ENCODE measurements at places on chromosomes 11 and 22.
A peak's percentile ranks its signal among the peaks of the same experiment; 100 is the strongest.

DNA sequence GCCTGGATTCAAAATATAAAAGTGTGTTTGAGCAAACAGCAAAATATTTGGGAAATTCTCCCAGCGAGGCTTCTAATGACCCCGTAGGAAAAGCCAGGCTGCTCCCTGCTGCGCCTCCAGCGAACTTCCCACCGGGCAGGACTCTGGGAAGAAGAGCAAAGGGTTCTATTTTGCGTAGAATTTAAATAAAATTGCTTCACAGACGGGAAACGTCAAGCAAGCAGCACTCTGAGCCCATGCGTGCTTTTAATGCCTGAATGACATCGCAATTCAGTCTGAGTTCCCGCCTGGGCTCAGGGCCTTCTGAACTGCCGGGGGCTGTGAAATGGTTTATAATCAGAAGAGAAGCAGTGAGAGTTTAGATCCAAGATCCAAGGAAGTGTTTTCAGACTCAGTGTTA, 775.1 kb downstream of the BRD1 start:
- DNase-seq: no peak

GRCh38 chr11:93188726-93189125, 9.1 kb downstream of the SLC36A4 start:
- DNase-seq: no peak

GRCh38 chr11:36026315-36026968, 82.6 kb downstream of the LDLRAD3 start:
- DNase-seq: no peak

GRCh38 chr22:28435140-28435768, 244.4 kb downstream of the TTC28 start:
- no peak for DNase-seq

- no peak for DNase-seq
Measured at GRCh38 chr22:29207243-29207550, 1.5 kb downstream of the EMID1 start.

DNA sequence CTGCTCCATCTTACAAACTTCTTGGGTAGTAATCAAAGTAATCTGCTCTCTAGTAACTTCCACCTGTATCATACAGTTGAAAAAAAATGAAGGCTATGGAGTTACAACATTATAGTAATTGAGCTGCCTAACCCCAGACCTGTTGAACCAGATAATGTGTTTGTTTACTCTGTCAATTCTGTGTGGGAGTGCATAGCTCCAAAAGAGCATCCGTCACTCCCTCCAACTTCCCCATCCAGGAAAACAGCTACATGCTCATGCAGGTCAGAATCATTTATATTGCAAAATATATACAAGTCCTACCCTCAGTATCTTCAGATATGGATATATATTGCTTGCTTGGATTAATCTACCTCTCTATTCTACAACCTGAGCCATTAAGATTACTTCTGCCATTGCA, 244.0 kb upstream of the ANO5 start:
- no peak for DNase-seq

- DNase-seq: no peak
Measured at GRCh38 chr11:70862093-70862492, 390.3 kb downstream of the SHANK2 start.

- DNase-seq: no peak
Measured at GRCh38 chr11:134417871-134418840, 6.1 kb upstream of the B3GAT1 start.

DNA sequence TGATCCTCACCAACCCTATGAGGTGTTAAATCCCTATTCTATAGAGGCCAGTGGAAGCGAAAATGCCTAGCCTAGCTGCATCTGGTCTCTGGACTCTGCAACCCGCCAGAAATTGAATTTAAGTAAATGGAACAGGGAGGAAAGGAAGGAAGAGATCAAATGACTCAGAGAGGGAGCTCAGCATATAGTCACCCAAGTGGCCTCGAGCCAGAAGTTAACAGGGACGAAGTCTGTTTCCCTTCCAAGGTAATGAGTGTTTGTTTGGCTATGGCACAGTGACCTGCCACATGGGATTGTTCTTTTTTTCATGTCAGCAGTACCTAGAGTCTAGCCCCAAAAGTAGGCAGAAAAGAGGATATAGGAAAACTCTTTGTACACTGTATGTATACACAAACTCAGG, 66.3 kb downstream of the PAK1 start:
- no peak for DNase-seq

GRCh38 chr22:20550851-20551744, 43.7 kb downstream of the MED15 start:
- no peak for DNase-seq

DNA sequence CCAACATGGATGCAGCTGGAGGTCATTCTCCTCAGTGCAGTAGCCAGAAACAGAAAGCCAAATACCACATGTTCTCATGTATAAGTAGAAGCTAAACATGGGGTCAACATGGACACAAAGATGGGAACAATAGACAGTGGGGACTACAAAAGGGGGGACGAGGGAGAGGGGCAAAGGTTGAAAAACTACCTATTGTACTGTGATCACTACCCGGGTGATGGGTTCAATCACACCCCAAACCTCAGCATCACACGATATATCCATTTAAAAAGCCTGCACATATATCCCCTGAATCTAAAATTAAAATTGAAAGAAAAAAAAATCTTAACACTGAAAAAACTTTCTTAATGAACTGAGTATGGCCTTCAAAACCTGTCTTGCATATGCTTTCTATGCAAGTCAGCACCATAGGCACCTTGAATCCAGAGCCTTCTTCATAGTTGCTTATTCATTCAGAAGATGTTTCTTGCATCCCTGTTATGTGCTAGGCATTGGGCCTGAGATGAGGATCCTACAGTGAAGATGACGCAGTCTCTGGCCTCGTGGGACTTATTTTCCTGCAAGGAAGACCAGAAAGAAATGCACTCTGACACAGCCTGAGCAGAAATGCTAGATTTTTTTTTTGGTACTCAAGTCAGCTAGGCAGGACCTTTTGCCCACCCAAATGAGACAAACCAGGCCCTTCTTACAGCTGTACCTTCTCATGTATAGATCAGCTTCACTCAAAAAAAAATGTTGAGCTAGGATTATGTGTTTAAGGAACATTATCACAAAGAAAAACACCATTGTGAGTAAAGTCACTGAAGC, 21.0 kb downstream of the NNMT start:
- DNase-seq: no peak

DNA sequence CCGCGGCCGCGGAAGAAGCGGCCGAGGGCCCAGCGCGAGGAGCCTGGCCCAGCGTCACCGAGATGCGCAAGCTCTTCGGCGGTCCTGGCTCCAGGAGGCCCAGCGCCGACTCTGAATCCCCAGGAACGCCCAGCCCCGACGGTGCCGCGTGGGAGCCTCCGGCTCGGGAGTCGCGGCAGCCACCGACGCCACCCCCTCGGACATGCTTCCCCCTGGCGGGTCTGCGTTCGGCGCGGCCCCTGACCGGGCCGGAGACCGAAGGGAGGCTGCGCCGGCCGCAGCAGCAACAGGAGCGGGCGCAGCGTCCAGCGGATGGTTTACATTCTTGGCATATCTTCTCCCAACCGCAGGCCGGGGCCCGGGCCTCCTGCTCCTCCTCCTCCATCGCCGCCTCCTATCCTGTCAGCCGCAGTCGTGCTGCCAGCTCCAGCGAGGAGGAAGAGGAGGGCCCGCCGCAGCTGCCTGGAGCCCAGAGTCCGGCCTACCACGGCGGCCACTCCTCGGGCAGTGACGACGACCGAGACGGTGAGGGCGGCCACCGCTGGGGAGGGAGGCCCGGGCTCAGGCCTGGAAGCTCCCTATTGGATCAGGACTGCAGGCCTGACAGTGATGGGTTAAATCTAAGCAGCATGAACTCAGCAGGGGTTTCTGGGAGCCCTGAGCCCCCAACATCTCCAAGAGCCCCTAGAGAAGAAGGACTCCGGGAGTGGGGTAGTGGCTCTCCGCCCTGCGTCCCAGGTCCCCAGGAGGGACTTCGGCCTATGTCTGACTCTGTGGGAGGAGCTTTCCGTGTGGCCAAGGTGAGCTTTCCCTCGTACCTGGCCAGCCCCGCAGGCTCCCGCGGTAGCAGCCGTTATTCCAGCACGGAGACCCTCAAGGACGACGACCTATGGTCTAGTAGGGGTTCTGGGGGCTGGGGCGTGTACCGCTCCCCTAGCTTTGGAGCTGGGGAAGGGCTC, 1.2 kb downstream of the ARHGEF17 start:
- no peak for DNase-seq

- no peak for DNase-seq
Measured at GRCh38 chr22:43305806-43306205, 37.4 kb downstream of the SCUBE1 start.

DNA sequence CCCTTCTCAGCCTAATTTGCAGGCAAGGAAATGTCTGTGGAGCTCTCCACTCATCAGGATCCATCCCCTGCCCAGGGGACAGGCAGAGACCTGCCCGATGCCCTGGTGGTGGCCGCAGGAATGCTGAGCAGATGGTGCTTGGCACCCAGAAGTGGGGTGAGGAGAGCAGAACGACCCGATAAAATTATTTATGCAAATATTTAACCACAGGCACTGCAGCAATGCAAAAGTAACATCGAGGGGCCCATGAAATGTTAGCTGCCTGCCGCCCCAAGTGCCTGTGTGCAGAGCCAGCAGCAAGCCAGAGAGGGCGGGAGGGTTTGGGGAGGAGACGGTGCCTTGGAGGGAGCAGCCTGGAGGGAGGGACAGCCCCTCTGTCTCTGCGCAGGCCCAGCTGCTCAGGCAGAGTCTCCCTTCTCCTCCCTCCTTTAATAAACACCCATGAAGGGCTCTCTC, 205.5 kb downstream of the CTTN start:
- DNase-seq: no peak

DNA sequence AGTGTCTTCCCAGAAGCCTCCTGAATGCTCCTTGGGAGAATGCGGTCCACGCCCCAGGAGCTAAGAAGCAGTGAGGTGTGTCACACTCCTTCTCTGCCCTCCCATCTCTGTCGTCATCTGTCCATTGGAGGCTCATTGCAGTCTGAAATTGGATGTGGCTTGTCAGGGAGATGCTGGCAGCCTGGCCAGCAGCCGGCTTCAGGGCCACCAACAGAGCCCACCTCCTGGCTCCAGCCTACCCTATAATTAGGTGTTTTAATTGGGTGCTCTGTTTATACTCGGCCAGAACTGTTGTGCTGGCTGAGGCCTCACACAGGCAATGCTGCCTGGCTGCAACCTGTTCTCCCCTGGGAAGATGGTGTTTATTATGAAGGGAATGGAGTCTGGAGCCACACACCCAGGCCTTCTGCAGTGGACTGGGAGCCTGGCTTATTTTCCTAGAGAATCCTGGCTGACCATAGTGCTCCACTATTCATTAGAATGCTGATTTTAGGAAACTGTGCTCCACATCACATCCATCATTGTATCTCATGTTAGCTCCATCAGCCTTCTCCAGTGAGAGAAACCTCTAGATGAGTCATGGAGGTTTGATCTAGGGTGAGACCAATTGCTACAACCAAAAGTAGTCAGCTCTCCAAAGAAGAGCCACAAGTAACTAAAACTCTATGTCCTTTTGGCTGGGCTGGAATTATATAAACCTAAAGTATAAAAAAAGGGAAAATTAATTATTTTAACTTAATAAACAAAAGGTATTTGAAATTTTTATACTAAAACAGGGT, 86.8 kb upstream of the CRTAM start:
- DNase-seq: peak; percentile 59

- no peak for DNase-seq
Measured at GRCh38 chr11:62492586-62492985, 54.0 kb downstream of the AHNAK start.

DNA sequence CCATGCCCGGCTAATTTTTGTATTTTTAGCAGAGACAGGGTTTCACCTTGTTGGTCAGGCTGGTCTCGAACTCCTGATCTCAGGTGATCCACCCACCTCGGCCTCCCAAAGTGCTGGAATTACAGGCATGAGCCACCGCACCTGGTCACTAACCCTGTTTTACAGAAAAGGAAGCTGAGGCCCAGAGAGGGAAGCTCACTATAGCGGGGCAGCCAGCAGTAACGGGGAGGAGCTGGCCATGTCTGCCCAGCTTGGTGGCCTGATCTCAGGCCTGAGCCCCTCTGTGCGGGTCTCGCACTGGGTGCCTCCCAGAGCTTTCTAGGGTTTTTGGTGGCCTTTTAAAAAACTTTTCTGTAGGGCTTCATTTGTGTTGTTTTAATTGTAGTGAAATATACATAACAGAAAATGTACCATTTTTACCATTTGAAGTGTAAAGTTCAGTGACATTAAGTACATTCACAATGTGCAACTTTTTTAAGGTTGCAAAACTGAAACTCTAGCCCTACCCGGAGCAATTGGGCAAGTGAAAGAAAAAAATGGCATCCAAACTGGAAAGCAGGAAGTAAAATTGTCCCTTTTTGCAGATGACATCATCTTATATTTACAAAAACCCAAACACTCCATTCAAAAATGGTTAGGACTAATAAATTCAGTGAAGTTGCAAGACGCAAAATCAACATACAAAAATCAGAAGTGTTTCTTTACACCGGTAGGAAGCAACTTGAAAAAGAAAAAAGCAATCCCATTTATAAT, 14.5 kb upstream of the CYTH4 start:
- no peak for DNase-seq

GRCh38 chr11:58626934-58627483, 4.5 kb downstream of the CNTF start:
- DNase-seq: no peak

DNA sequence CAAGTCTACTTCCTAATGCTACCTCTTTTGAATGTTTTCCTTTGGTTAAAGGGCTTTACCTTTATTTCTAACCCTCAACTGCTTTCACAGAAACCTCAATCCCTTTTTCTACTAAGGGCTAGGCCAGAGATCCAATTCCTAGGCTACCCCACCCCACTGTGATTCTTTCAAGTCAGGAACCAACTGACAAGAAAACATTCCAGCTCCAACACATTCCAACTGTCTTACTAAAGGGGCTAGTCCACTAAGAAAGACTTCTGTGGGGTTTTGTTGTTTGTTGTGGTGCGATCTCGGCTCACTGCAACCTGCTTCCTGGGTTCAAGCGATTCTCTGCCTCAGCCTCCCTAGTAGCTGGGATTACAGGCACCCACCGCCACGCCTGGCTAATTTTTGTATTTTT, 151.3 kb downstream of the APOL5 start:
- no peak for DNase-seq

GRCh38 chr22:41762980-41763779, 37.3 kb upstream of the CCDC134 start:
- DNase-seq: no peak

DNA sequence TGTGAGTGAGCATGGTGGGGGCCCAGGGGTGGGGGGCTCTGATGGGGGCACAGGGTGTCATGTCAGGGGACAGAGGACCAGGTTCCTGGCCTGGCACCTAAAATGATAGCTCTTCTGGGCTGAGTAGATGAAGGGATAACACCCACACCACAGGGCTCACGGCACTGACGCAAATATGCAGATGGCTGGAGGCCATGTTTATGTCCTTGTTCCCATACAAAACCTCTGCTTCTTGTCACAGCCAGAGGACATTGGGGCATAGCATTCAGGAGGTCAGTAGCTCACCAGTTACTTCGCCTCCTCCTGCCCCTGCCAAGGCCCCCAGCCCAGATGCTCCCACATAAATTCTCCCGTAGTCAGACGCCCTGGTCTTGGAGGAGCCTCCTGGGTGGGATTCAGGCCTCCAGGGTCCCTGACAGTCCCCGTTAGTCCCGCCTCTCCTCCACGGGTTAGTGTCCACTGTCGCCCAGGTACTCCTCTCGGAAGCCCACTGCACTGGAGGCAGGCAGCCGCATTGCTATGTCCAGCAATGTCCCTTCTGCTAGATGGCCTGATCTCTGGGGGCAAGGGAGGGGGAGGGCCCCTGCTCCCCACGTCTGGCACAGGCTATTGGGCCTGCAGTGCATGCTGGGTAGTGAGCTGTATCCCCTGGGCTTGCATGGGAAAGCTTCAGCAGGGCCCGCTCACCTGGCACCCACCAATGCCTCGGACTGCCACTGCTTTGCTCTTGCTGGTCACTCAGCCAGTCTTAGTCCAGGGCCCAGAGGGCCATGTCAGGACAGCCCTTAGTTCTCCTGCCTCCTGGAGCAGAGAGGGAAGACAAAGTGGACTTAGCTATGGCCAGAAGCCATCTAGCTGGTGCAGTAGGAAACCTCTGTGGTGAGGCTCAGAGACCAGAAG, 75.6 kb upstream of the MYOD1 start:
- no peak for DNase-seq

Data from cerebellar nuclear complex (tissue), 1 donor.